ENCODE measurements at places on chromosomes 6 and 20. TPM values are rescaled to one million over a fixed set of nuclear protein-coding genes. Genes with fewer than 3 reads are reported as not detected.

GRCh38 chr20:3470208-3470626 is 601 bp upstream of the ATRN start:
- no peak for DNase-seq

GRCh38 chr6:43779852-43780236 is 9.8 kb downstream of the VEGFA start:
- peak; percentile 31 for DNase-seq

DNA sequence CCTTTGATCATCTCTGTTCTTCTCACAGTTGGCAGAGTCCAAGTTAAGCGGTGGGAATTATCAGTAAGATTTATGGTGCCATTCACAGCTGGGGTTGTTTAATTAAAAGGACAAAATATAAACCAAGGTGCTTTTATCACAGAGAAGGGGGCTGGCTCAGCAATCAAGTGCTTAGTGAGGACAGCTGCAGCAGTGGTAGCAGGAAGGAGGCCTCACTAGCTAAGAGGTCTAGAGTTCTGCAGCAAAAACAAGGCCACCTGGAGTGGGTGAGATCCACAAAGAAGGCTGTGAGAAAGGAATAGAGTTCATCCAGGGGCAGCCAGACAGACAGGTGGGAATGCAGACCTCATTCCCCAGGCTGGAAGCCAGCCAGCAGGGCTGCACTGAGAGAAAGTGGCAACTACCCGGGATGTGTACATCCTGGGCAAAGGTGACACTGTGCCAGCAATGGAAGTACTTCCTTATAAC is 37.1 kb downstream of the PIGU start:
- DNase-seq, result no peak

The CASS4 gene
- 3.6 TPM for polyA plus RNA-seq

DNA sequence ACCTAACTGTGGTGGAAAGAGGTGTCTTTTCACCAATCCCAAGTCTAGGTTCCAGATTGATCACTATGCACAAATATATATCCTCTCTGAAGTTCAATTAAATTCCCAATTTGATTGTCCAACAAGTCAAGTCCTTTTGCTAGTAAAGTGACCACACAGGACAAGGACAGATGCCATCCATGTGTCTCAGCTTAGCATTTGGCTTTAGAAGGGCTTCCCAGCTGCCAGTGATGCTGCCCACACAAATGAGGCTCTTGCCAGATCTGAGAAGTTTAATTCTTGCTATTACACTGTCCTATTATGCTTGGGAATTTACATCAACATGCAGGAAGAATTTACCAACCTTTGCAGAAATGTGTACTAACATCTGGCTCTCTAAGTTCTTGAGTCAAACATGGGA is 108.5 kb downstream of the COL9A1 start:
- DNase-seq, result no peak

DNA sequence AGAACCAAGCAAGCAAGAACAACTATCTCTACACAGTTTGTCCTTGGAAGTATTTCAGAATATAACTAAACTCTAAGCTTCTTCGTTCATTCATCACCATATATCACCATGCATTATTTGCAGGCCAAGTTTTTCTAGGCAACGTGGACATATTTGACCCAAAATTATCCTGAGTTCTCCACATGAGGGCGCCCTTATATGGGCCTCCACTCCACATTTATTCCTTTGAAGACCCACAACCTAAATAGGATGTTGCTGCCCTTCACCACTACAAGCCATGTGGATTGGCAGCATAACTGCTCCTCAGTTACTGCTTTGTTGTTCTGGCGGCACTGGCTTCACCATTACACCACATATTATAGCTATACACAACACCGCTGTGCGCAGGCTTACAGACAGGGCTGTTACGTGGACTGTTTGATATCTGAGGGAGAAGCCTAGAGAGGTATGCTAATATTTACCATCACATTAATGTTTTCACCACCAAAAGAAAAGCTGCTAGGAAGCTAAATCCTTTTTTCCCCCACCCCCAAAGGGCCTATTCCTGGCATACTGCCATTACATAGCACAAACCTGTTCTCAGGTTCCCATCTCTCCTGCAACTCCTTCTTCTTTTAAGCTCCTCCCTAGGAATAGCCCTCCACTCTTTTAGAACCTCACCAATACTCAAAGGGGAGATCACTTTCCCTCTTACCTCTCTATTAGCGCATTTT is 411.7 kb downstream of the C6orf118 start:
- no peak for DNase-seq

DNA sequence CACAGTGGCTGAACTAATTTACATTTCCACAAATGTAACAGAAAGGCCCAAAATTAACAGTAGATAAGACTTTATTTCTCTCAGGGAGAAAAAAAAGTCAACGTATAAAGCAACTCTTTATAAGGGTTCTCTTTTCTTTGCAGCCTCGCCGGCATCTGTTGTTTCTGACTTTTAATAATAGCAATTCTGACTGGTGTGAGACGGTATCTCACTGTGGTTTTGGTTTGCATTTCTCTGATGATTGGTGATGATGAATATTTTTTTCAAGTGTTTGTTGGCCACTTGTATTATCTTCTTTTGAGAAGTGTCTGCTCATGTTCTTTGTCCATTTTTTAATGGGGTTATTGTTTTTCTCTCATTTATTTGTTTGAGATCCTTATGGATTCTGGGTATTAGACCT is 27.2 kb upstream of the FKBP1A start:
- no peak for DNase-seq

- no peak for DNase-seq
Observed at GRCh38 chr20:51125780-51126179, 102.9 kb upstream of the KCNG1 start.

GRCh38 chr6:164693944-164694343 is 615.5 kb downstream of the C6orf118 start:
- DNase-seq, result no peak

The CEP162 gene
- polyA plus RNA-seq, result 19.2 TPM

The ARFRP1 gene
- polyA plus RNA-seq, result 31.9 TPM

DNA sequence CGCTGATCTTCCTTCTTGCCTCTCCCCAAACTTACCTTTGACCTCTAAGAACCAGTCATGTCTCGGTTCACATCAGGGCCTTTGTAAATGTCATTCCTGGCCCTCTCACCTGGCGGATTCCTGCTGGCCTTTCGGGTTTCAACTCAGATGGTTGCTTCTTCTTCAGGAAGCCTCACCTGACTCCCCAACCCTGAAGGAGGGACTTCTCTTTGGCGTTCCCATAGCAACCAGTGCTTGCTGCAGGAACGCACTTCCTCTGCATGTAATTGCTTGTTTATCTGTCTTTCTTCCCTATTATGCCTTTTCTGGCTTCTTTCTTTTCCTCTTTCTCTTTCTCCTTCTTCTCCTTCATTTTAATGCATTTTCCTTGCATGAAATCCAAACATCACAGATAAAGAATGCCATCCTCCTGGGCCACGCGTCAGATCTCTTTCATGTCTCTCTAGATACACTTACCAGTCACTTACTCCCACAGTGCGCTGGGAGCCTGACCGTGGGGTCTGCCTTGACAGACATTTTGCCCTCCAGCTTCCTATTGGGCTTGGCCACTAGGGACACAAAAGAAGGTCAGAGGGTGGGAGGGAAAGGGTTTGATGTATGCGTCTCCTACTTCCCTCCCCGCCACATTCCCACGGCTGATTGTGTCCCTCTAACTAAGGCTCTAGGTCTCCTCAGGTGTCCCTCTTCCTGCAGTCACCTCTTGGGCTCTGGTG is 295.7 kb upstream of the TSHZ2 start:
- no peak for DNase-seq

GRCh38 chr20:615514-615913 is 5.4 kb upstream of the TCF15 start:
- no peak for DNase-seq

The IL17A gene
- polyA plus RNA-seq, result not detected

DNA sequence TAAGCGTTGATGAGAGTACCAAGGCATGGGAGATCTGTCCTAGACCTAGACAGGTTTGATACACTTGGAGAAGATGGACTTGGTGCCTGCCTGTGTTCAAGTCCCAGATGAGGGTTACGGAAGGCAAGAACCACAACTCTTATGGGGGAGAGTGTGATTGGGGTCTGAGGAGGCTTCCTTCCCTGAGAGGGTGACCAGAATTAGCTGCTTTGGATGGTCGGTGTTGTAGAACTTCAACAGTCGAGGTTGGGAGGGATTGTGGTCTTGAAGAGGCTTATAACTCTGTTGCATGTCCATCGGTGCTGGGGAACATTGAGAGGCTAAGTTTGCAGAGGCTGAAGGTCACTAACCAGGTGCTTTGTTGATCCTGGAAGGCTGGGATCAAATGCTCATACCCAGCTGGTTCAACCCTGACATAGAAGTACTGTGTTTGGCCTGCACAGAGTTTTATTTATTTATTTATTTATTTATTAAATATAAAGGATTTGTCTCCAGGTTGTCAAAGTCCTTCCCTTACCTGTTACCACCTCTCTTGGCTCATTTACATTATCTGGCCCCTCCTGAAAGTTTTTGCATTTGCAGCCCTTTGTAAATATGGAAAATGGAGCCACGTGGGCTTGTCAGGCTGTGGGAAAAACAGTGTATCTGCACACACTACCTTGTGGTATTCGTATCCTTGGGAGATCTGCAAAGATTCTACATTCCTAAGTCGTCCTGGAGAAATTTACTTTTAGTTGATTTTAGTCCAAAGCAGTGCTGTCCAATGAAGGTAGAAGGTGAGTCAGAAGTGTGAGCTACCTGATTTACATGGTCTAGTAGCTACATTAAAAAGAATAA is 15.8 kb upstream of the EFCAB8 start:
- no peak for DNase-seq

The SSTR4 gene
- polyA plus RNA-seq, result 0.11 TPM

- no peak for DNase-seq
Observed at GRCh38 chr6:77880501-77880900, 227.7 kb downstream of the MEI4 start.

The SNAI1 gene
- polyA plus RNA-seq, result 10.2 TPM

GRCh38 chr20:62177307-62177706 is 5.5 kb upstream of the MTG2 start:
- DNase-seq, result no peak

All from right renal cortex interstitium (tissue), 3 donors.